ENCODE measurements at places on chromosomes 7 and 10.

- DNase-seq, result no peak
These were observed 410.0 kb upstream of the FOXK1 start for GRCh38 chr7:4272141-4272540.

- DNase-seq, result no peak
These were observed 737.8 kb upstream of the CELF2 start for GRCh38 chr10:10279906-10280305.

DNA sequence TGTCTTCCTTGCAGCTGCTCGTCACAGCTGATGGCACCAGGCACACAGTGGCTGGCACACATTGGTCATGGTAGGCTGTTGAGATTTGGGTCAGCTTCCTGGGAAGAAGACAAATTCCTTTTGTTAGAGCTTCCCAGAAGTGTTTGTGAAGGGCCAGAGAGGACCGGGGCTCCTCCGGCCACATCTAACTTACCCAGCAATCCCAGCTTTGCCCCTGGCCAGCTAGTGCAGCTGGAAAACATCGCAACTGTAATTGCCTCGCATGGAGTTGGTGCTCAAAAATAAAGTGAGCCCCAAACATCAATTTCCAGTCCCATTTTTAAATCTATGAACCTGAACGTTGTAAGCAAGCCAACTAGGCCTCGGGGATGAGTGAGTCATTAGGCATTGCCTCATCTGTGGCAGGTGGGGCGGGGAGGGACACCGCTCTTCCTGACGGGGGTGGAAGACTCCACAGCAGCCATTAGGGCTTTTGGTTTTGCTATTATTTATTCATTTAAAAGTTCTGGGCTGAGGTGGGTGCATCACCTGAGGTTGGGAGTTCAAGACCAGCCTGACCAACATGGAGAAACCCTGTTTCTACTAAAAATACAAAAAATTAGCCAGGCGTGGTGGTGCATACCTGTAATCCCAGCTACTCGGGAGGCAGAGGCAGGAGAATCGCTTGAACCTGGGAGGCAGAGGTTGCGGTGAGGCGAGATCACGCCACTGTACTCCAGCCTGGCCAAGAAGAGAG, 12.4 kb downstream of the CPA5 start:
- DNase-seq, result no peak

DNA sequence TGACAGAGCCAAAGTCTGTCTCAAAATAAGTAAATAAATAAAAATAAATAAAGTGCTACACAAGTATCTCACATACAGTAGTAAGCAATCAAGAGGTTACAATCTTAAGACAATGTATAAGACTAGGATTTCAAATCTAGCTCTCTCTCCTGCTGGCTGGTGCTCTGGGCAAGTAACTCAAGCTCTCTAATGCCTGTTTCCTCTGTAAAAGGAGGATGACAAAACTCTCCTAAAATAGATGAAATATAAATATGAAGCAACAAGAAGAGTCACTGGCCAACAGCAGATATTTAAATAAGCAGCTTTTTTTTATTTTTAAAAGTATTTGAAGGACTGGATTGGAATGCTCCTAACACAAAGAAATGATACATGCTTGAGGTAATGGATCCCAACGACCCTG, 7.2 kb downstream of the SFMBT2 start:
- DNase-seq, result no peak

DNA sequence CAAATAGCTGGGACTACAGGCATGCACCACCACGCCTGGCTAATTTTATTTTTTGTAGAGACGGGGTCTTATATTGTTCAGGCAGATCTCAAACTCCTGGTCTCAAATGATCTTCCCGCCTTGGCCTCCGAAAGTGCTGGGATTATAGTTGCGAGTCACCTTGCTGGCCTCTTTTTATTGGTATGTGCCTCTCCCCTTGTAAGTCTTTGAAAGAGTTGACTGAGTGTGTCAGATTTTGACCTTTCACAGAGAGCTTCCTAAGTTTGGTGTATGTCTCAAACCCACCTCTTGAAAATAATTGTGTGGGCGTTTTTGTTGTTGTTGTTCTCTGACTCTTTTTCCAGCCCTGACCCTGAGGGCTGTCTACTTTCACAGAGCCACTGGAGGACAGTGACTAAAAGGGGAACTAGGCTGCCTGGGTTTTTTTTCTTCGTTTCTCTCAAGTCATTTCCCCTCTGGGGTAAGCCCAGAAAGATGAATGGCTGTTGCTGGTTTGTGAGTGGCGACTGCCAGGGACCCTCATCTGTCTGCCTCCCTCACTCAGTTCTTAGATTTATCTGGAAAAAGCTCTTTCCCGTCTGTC, 262.8 kb downstream of the ZEB1 start:
- no peak for DNase-seq

DNA sequence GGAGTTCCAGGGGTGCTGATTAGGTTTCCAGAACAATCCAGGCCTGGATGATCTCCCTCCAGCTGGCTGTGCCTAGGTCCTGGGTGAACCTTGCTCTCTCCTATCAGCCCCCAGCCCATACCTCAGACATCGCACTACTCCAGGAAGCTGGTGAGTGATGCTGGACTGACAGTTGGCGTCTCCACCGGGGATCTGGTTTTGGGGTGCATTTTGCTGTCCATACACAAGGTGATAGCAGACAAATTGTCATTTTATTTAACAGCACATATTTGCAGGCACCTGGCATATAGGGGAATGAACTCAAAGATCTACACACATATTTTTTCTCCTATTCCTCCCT, 601.2 kb downstream of the LRMDA start:
- no peak for DNase-seq

- no peak for DNase-seq
These were observed 25.0 kb downstream of the YKT6 start for GRCh38 chr7:44225566-44226395.

DNA sequence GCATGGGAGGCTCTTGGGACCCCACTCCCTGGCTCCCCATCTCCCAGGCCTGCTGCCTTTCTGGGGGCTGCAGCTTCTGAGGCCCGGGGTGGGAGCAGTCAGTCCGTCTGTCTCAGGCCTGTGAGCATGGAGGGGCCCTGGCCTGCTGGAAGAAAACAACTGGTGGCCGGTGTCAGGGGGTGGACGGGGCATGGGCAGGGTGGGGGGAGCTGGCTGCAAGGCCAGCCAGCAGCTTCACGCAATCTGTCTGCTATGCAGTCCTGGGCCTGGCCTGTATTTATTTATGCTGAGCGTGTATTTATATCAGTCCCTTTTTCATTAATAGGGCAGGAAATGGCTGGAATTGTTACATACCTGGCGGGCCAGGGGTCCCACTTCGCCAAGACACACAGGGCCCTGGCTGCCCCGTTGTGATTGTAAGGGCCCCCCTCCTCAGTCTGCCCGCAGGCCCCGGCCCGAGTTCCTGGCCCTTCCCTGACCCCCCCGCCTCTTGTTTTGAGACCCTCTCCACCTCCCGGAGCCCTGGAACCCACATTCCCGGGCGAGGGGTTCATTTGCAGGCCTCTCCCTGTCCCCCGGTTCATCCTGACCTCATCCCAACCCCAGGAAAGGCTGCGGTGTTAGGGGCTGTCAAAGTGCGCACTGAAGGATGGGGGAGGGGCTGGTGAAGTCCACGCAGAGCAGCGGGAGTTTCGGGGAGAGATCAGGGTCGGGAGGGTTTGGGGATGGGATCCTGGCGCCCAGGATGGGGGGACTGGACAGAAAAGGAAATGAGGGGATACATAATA, 8.2 kb downstream of the TMEM270 start:
- DNase-seq, result no peak

DNA sequence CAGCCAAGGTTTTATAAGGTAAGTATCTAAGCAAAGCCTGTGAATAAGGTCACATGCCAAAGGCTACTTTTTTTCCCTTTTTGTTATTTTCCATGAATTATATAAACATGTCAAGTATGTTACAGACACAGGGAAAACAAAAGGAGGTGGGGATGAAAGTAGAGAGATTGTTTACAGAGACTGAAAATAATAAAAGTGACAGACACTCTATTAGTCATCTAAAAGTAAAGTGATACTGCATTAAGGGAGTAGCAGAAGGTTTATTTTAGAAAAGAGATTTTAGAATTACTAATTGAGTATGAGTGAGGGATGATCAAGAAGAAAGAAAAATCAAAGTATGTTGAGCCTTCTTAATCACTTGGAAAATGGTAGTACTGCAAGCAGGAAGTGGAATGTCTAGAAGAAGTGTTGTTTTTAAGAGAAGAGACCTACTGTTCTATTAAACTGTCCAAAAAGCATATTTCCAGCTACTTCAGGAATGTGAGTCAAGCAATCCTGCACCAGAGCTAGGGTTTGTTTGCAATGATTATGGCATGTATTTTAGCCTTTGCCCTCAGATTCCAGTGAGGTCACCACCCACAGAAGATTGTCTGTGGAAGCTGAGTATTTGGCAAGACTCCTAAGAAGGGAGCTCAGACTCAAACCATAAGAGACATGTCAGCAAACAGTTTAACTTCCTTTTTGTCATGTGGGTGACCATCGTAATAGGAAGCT, 177.9 kb upstream of the PLXDC2 start:
- peak; percentile 31 for DNase-seq

- no peak for DNase-seq
These were observed 79.3 kb upstream of the MEOX2 start for GRCh38 chr7:15765753-15766152.

DNA sequence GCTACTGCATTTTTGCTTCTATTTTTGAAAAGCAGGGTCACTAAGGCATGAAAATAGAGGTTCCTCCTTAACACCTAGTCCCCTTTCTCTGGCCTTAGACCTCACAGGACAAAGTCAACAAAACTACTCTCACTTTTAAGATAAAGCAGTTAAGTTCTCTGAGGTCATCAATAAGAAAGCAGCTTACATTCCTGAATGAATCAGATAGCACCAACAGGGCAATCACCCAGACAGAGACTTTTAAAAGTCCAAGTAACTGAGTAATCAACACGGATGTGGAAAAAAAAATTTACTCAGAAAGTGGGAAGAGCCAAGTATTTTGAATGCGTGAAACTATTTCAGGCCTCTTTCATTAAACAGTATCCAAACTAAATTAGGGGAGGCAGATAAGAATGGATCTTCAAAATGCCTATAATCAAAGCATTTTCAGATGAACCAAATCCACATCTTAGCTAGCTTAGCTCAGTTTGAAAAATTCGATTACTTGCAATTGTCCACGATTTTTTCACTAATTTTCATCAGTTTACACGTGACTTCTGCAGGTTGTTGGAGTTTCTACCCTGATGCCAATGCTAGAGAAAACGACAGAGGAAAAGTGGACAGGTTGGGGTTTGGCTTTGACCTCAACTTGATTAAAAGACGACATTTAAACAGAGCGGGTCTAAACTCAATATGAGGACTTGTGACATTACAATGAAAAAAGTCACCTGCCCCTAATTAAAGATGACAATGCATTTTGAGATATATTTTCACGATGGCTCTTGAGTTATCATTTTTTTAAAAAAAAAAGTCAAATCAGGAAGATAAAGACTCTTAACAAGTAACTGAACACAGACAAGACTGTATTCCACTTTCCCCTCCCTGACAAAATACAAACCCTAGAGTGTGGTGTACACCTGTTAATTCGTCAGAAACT, 1.6 kb downstream of the BEND7 start:
- no peak for DNase-seq

GRCh38 chr10:78339251-78339650, 305.6 kb downstream of the RPS24 start:
- DNase-seq, result no peak

GRCh38 chr7:85736085-85736484, 549.2 kb upstream of the SEMA3D start:
- DNase-seq, result no peak

DNA sequence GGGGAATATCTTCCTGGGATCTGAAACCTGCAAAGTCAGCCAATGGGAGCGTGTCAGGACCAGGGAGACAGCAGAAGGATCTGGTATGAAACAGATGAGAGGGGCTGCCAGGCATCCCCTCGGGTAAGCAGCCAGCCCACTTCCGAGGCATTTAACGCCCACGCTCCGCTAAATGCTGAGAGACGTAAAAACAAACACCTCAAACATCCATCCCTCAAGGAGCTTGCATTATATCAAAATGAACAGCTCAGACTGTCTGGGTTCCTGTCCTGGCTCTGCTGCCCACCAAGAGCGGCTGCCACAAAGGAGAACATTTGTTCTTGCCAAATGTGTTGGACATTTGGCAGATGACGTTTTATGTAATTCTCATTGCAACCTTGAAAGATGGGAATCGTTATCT, 7.0 kb upstream of the SERPINE1 start:
- DNase-seq, result no peak

GRCh38 chr10:56585447-56586171, 224.6 kb upstream of the ZWINT start:
- DNase-seq, result no peak

DNA sequence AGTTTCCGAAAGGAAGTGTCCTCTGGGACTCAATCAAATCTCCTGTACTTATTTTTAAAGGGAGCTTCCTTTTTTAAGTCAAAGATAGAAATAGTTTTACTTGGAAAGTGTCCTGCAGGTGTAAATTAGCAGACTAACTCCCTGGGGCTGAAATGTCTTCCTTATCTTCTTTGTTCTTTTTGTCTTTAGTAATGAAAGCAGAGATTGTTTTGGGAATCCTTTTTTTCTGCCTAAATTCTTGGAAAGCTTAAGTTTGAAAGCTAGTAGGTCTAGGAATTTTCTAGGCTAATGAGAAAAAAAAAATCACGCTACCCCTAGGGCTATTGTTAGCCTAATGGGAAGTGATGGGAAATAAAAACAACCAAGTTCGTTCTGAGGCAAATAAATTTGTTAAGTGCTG, 139.1 kb upstream of the CSTF2T start:
- no peak for DNase-seq

GRCh38 chr10:79002336-79002735, 66.4 kb upstream of the ZMIZ1 start:
- no peak for DNase-seq

- no peak for DNase-seq
These were observed 14.1 kb downstream of the CRYGN start for GRCh38 chr7:151425670-151426440.

- DNase-seq, result no peak
These were observed 33.7 kb downstream of the CAMK1D start for GRCh38 chr10:12382956-12383531.

DNA sequence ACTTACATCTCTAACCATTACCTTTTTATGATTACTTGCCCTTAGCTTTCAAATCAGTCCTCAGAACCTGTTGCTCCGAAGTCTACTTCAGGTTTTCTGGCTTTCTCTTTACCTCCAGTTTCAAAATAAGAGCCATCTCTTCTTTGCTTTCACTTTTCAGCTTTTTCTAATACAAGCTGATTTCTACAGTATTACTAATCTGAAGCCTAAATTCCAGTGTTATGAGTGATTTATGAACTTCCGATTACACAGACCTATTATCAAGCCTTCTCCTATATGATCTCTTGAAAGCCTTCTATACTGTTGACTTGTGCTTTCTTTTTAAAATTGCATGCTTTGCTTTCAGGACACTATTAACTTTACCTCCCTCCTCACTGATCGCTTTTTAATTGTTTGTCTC, 1307.8 kb upstream of the CELF2 start:
- DNase-seq, result no peak

GRCh38 chr10:98310701-98311100, 42.7 kb upstream of the LOXL4 start:
- DNase-seq, result no peak

DNA sequence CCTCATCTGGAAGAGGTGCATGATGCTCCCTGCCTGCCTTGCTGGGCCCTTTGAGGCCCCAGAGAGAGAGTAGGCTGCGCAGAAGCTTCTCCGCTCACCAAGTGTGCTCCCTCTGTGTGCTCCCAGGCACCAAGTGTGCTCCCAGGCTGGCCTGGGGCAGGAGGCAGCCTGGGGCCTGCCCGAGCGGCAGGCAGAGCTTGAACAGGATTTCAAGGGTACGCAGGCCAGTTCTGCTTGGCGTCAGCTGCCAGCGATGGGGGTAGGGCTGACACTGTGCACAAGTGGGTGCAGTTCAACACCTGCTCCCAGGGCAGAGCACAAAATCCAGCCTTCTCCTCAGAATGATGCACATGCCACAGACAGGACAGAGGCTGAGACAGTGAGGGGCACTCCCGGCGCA, 119.7 kb downstream of the FAM53B start:
- DNase-seq, result no peak

Data from hematopoietic multipotent progenitor cell treated with erythropoietin and hydrocortisone succinate and interleukin-3 and kit ligand, for 8 days (in vitro differentiated cells).